ENCODE measurements at places on chromosomes 6 and 20.

GRCh38 chr6:45533386-45533785 is 155.7 kb upstream of the SUPT3H start:
- no peak for DNase-seq

GRCh38 chr6:70107852-70108629 is 194.8 kb downstream of the COL9A1 start:
- no peak for DNase-seq

DNA sequence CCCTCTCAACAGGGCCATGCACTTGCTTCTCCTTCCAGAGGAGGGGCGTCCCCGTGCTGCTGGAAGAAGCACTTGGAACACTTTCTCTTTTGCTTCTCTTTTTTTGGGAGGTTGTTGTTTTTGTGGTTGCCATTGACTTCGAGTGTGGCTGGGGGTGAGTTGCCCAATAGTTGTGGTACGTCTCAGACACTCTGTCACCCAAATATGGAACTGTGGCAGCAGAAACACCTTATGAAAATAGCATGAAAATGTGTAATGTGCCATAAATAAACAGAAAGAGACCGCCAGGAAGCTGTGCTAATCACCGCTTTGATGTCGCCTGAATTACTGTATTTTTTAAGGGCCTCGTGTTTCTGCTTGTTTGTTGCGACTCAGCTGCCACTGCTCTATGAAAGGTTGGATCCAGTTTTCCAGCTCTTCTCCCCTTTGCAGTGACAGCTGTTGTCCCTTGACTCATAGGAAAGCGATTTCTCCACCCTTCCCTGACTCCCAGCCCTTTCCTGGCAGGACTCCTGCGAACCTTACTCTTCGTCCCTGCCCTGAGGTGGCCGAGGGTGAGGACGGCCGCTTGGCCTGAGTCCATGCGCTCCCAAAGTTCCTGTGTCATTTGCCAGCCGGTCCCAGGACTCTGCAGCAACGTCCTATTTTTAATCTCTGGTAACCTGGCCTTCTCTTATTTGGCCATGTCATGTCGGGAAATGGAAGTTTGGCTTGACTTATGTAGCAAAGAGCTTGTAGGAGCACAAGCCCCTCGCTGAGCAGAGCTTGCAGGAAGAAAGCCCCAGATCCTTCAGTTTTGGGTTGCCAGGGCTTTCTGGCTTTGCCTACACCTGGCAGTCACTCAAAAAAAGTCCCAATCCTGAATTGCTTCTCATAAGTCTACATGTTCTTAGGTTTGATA is 694.6 kb downstream of the QKI start:
- no peak for DNase-seq

GRCh38 chr6:139027620-139028182 is 844 bp upstream of the ABRACL start:
- peak; percentile 18 for DNase-seq

GRCh38 chr6:11410539-11411307 is 126.8 kb upstream of the TMEM170B start:
- DNase-seq, result no peak

DNA sequence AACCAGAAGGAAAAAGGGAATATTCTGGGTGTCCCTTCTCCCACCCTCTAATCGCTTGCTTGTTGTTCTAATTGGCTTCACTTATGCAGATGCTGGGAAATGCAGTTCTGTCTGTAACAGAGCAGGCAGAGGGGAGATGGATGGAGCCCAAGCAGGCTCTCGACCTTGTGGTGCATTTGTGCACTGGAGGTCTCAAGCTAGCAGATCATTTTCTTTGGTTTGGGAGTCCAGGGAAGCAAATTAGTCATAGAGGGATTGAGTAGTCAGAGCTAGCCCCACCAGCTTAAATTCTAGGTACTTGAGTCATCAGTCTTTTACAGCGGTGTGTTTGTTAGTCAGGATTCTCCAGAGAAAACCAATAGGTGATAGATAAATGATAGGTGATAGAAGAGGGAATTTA is 234.7 kb upstream of the ECI2 start:
- no peak for DNase-seq

GRCh38 chr6:53230775-53231467 is 82.3 kb upstream of the GCM1 start:
- no peak for DNase-seq

DNA sequence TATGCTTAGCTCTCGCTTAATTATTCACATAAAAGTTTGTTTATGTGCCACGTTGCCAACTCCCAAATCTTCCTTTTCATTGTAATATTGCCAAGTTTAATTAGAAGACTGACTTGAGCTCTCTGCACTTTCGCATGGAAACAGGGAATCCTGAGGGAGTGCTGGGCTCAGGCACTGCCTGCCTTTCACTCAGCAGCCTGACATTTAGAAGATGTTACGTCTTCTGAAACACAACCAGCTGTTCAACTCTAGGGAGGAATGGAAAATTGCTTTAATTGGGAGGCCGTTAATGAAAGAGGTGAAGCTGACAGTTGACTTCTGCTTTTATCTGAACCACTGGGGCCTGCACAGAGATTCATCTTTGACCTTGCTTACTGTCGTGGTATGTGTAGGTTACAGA is 77.4 kb upstream of the MTHFD1L start:
- no peak for DNase-seq

- DNase-seq, result no peak
Measured at GRCh38 chr20:58708246-58708931, 15.8 kb downstream of the NPEPL1 start.

GRCh38 chr6:111722179-111722731 is 116.6 kb upstream of the TRAF3IP2 start:
- DNase-seq, result no peak

- DNase-seq, result peak; percentile 38
Measured at GRCh38 chr6:134175532-134176263, 123.3 kb upstream of the SLC2A12 start.

DNA sequence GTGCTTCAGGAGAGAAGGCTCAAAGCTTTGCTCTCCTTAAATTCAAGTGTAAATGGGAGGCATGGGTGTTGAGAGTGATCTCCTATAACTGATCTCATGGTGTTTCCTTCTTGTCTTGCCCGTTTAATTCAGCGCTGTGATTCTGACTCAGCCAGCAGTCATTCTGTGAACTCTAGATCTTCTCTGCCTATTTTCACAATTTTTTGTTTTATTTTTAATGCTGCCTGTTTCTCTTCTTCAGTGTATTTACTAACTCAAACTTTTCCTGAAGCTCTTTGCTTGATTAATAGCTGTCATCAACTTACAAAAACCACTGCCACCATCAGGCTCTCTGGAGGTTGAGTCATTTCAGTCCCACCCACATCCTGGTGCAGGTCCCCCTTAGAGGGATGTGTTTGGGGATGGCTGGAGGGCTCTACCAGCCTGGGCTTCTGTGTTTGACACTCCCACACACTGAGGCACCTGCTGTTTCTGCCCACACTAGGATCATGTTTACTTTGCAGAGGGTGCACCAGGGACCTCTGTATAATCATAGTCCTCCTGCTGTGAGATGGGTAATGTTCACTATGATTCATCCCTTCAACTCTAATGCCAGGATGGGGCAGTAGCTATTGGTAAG is 94.0 kb downstream of the SHLD1 start:
- DNase-seq, result peak; percentile 19

DNA sequence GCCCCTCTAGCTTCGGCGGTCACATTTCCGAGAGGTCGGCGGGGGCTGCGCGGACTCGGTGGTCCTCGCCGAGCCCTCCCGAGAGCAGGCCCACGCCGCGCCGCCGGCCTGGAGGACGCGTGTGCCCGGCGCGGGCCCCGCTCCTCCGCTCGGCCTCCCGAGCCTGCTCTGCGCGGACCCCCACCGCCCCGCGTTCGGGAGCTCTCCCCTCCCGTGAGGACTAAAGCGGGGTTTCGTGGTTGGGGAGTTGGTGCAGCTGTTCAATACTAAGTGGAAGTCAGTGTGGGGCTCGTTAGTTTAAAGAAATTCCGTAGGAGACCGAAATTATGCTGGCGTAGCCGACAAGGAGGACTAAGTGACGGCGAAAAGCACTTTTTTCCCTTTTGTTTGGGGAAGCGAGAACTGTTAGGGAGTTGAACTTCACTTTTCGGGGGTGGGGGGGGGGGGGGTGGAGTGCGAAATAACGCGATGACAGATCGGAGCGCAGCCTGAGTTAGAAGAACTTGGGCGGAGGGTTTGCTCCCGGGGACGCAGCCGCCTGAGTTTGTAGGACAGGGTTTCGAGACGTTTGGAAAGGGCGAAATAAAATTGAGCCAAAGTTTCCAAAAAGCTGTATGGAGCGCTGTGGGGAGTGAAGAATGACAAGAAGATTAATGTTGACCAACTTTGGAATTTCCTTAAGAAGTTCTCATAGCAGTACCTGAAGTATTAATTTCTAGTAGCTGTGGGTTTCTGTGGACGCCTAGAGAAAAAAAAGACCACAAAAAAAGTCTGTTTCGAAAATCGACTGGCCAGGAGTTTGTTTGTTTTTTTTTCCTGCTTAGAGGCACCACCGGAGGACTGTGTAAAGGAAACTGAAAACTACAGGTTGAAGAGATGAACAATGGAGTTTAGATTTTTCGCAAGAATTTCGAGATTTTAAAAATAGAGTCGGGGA is 1.4 kb downstream of the QKI start:
- no peak for DNase-seq

DNA sequence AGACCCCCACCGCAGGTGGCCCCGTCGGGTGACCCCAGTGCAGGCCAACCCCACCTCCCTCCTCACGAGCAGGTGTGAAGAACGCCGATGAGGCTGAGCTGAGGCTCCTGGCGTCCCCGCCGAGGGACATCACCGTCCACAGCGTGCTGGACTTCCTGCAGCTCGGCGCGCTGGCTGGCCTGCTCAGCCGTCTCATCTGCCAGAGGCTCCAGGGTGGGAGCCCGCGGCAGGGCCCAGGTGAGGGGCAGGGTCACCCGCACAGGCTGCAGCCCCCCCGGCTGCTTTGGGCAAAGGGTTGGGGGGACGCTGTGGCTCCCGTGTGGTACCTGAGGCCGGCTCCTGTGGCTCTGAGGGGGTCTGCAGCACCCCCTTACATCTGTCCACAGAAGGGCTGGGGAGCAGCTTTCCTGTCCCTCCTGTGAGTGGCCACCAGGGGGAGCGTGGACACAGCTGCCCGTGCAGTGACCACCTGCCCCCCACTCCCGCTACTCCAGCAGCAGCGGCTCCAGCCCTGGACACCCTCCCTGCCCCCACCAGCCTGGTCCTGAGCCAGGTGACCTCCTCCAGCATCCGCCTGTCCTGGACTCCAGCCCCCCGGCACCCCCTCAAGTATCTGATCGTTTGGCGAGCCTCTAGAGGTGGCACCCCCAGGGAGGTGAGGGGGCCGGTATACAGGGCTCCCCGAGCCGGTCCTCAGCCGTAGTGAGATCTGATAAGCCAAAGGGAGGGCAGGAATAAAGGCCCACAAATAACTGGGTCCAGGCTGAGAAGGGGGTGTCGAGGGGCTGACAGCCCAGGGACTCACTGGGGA is 16.5 kb downstream of the COL20A1 start:
- no peak for DNase-seq

DNA sequence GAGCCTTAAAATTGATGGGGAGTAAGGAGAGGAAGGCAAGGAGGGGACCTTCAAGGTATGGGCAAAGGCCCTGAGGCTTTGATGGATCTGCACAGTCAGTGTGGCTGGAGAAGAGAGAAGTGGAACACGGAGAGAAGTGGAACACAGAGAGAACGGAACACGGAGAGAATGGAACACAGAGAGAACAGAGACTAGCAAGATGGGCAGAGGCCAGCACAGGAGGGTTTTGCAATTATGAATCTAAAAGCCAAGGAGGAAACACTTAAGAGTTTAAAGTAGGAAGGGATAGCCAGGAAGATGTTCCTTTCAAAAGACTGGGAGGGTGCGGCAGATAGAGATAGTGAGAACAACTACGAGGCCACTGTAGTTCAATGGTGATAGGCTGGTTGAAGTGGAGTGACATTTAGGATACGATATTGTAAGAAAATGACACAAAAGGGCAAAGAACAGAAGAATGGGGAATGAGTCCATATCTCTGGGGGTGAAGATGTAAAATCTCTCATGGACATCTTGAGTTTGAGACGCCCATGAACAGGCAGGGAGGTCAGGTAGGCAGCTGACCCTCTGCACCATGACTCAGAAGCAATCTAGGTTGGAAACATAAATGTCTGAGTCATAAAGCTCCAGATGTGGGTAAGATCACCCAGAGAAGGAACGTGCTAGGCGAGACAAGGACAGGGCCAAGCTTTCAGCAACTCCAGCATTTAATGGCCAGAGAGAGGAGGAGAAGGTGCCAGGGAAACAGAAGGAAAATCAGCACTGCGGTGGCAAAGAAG is 25.4 kb downstream of the ZMYND8 start:
- DNase-seq, result no peak

GRCh38 chr20:23570178-23570760 is 2.0 kb upstream of the CST9L start:
- no peak for DNase-seq

- no peak for DNase-seq
Measured at GRCh38 chr6:57072108-57072507, 17.9 kb upstream of the ZNF451 start.

DNA sequence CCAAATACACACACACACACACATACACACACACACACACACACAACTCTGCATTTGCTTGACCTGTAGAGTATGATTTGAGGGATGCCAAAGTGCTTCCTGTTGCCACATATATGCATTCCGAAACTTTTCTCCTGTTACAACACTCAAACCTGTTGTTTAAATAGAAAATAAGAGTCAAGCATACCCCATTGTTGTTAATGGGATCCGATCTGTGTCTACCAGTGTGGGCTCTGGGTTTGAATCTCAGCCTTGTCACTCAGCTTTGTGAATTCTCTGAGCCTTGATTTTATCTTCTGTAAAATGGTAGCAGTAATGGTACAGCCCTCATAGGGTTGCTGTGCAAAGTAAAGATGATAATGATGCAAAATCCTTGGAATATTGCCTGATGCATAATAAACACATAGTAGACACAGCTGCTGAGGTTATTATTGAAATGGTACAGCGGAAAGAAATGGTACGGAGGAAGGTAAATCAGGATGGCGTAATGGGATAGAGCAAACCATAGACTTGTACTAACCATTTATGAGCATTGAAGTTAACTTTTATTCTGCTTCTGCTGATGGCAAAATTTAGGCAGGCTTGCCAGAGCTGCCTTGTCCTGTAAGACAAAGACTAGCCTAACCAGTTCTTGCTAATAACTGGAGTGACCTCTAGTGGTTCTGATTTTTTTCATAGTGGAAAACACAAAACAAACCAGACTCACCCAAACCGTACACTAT is 113.5 kb upstream of the PHACTR1 start:
- DNase-seq, result no peak

DNA sequence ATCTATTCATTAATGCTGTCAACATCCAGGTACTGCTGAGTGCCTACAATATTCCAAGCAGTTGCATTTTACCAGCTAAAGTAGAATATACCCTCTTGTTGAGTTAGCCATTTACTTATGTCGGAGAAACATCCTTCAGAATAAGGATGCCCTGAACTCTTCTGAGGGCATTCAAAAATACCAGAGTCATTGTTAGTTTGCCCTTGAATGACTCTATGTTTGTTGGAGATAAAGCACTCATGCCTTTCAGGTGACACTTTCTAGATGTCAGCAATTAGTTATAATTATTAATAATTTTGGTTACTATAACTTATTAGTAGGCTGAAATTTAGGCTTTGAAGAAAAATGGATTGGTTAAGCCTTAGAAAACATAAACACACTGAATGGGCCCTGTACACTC is 286.2 kb upstream of the STXBP5 start:
- DNase-seq, result no peak

Data from stimulated activated CD4-positive, alpha-beta T cell treated with anti-CD3 and anti-CD28 coated beads, Interleukin-1b, Interleukin-23, amount 100 ng/mL, for 4 hours (primary cell).